Spinal cord (tissue), 10 donors: ENCODE measurements at places on chromosomes 1 and 21. TPM values are rescaled to one million over a fixed set of nuclear protein-coding genes. Genes with fewer than 3 reads are reported as not detected.

- DNase-seq = no peak
These were observed 54.2 kb downstream of the HSPG2 start for GRCh38 chr1:21882721-21883415.

DNA sequence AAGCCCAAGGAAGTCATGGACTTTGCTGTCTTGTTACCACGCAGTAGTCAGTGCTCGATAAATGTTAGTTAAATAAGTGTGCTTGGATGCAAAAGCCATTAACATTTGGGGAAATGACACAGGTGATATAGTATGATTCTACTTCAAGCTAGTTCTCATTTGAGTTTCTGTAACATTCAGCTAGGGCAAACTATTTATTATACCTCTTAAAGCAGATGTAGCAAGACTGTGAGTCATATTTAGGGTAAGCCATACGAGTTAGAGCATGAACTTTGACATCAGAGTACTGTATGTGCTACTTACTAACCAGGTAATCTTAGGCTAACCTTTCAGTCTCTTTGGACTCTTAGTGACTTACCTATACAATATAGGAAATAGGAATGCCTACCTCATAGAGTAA lies 21.0 kb downstream of the CLCA4 start:
- no peak for DNase-seq

DNA sequence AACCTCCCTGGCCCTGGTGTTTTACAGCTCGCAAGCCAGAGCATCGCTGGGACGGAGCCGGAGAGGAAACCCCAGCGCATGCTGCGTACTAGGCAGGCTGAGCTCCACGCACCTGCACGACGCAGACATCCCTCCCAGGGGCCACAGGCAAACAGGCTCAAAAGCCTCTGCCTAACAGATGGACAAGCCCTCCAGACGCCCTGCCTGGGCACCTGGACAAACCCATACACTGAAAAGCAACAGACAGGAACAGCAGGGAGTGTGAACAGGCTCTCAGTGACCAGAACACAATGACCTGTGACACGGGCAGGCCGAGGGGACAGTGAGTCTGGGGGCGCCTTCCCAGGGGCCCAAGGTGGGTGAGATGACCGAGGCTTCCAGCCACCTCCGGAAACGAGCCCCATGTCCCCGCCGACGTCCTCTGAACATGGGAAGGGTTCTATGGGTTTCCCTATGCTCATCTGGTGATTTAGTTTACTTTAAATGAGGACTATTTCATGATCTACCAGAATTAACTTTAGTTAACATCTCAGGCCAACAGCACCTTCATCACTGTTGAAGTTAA lies 40.3 kb downstream of the NPHP4 start:
- DNase-seq = no peak

DNA sequence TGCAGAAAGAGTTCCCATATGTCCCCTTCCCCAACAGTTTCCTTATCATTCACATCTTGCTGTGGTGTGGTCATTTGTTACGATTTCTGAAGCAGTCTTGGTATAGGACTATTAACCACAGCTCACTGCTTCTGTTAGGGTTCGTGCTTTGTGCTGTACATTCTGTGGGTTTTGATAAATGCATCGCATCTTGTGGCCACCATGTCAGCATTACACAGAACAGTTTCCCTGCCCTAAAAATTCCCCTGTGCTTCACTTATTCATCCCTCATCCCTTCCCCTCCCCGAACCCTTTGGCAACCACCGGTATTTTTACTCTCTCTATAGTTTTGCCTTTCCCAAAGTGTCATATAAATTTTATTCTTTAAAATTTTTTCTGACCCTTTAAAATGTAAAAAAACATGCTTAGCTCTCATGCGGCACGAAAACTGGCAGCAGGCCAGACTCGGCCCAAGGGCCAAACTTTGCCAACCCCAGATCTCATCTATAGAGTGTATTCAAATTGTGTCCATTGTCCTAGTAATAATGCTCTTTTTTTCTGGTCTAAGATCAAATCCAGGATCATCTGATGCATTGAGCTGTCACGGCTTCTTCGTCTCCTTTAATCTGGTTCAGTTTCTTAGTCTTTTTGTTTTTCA lies 78.2 kb downstream of the SIM2 start:
- DNase-seq = no peak

DNA sequence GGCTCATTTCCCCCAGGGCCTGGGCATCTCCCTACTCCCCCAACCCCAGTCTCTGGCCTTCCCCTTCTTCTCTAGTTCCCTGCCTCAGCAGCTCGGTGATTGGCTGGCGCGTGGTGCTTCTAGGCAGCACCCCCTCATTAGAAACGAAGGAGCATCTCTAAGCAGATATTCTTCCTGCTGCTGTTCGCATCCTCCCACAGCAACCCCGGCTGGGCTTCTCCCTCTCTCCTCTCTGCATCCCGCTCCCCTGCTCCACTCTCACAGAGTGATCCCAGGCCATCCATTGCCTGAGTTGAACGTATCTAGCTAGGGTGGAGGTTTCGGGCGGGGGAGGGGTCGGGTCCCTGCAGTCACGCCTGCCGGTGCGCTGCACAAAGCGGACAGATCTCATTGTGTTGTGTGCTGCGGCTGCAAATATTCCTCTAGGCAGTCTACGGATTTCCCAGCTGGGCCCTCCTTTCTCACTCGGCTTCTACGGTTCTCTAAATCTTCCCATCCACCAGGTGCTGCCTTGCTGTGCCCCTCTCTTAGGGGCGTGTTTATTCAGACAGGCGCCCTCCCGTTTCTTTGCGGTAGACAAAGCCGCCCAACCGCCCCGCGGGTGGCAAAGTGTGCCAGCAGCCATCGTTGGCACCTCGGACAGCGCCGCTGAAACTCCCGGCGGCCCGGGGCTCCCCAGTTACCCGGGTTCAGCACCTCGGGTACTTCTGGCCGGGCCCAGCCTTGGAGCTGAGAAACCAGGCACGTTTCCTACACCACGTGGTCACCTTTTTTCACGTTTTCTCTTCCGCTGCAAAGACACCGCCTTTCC lies 2.2 kb downstream of the CACNA1E start:
- DNase-seq = no peak

- no peak for DNase-seq
These were observed 14.6 kb upstream of the SLC6A17 start for GRCh38 chr1:110135666-110136065.

The SLC50A1 gene
- 35.8 TPM for total RNA-seq

The AVPR1B gene
- total RNA-seq = 0.17 TPM

The WNT4 gene
- total RNA-seq = 12.9 TPM
